ENCODE measurements at places on chromosomes 11 and 22.

GRCh38 chr11:47340010-47340409 is 12.5 kb downstream of the MYBPC3 start:
- DNase-seq: no peak

DNA sequence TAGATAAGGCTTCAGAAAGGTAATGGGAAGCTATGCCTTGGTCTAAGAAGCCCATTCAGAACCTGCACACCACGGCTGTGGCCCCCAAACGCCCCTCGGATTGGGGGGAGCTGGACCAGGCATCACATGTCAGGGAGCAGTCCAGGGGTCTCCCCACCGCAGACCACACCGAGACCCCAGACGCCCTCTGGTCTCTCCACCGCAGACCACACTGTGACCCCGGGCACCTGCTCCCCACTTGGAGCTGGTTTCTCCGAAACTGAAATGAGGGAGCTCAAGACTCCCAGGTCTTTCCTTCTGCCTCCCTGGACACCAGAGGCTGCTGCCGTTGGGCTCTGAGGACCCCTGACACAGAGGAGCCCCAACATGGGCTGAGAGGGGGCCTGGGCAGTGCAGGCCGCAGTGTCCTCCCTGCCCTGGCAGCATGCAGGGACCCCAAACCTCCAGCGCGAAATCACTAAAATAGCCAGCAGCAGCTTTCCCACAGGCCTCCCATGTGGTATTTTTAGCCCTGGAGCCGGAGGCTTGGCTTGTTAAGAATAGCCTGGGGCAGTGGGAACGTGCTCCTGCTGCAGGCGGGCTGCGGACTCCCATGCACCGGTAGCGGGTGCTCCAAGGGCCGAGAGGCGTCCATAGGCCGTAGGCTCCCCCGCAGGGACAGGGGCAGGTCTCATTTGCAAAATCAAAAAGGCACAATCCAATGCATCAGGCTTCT is 7.7 kb downstream of the LINC01488 start:
- DNase-seq: no peak

DNA sequence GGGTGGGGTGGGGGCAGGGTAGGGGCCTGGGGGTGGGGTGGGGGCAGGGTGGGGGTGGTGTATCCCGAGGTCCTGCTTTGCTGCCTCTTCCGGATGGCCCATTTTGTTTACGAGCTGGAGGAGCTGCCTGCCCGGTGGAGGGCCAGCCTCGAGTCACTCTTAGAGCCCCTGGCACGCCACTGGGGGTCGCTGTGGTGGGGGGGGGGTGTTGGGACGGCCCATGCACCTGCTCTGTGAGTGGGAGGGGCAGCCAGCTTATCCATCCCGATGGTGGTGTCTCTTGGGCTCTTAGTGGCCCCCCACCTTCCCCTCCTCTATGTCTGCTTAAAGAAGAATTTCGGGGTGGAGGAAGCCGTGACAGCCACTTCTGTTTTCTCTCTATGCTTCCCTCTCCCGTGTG is 24.6 kb downstream of the MRGPRD start:
- DNase-seq: no peak

GRCh38 chr11:102172127-102172848 is 62.0 kb downstream of the YAP1 start:
- no peak for DNase-seq

All from DMS 273 treated with DMSO at 0.1 percent for 48 hours (cell line).